Jurkat, Clone E6-1 (cell line): ENCODE measurements at places on chromosomes 4 and X.

GRCh38 chrX:2828959-2829411, 255 bp downstream of the GYG2 start:
- no peak for DNase-seq

- no peak for DNase-seq
Observed at GRCh38 chrX:121151293-121151692, 103.9 kb downstream of the GLUD2 start.

DNA sequence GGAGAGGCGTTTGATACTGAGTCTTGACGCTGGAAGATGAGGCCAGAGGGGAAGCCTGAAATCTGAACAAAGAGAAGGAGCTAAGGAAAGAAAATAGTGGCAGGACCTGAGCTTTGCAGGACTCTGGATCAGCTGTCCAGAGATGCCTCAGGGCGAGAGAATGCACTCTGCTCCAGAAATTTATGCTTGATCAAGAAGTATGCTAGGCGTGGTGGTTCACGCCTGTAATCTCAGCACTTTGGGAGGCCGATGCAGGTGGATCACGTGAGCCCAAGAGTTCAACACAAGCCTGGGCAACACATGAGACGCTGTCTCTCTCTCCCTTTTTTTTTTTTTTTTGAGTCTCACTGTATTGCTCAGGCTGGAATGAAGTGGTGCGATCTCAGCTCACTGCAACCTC, 1.9 kb downstream of the TRIM75 start:
- DNase-seq, result no peak

GRCh38 chr4:78748381-78748780, 27.8 kb upstream of the BMP2K start:
- no peak for DNase-seq

DNA sequence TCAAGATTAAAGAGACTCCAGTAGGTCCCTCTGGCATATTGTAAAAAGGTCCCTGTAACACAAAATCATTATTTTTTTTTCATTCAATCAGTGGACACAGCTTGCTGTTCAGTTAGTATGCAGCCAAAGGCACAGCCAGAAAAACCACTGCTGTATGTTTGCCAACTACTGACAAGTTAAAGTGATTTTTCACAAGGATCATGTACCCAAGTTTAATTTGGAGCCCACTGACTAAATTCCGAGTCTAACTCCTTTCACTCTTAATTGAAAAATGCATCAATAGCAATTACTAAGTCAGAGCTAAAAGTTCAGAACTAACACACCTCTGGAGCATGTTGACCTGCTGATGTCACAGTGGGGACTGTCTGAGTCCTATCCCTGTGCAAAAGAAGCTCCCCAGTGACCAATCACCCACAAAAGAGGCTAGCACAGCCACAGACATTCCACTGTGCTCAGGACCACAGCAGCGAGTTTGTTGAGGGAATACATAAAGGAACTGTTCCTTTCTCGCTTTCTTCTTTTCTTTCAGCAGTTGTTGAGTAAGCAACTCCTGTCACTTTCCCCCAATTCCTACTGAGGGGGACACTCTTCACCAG, 60.4 kb downstream of the STX18 start:
- DNase-seq, result no peak

GRCh38 chrX:40065296-40066046, 32.3 kb downstream of the BCOR start:
- DNase-seq, result no peak

DNA sequence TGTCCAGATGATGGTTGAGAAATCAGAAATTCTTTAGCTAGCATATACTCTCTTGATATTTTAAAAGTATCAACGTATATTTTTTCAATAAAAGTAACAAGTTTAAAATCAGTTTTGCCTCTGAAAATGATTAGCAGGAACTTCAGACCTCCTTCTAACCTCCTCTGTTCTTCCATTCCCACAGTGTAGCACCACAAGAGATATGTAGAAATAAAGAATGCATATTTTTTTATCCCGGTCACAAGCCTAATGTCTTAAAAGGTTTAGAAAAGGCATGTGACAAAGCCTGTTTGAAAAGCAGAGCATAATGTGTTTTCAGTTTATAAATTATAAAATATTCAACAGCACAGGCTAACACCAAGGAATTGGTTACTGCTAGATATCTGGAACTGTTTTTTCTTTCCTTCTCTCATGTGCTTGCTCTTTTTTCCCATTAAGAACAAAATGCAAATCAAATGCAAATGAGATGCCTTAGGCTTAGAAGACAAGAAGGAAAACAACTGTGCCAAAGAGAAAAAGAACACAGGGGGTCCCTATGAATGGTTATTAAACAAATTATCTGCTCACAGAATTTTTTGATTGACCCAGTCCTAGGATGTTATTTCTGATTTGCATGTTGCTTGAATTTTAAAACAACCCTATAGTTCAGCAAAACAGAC, 351.7 kb upstream of the FAM241A start:
- no peak for DNase-seq

- DNase-seq, result no peak
Observed at GRCh38 chr4:174058846-174059245, 224.6 kb downstream of the FBXO8 start.
